ENCODE measurements at places on chromosomes 6 and 20. TPM values are rescaled to one million over a fixed set of nuclear protein-coding genes. Genes with fewer than 3 reads are reported as not detected.
A peak's percentile ranks its signal among the peaks of the same experiment; 100 is the strongest.

DNA sequence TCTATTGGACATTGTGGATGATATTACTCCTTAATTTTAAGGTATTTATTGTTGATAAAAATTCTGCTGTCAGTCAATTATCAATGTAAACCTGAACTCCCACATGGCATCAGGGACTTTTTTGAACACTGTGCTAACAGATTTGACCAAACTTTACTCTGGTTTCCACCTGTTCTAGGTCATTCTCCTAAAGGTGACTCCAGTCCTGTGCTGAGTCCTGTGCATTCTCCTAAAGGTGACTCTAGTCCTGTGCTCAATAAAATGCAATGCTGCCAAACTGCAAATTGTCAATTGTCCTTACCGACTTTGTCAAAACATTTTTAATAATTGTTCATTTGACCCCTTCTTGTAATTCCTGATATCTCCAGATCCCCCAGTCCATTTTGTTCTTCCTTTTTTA, 408.4 kb upstream of the EPHA7 start:
- H3K36me3 ChIP-seq: no peaks in the 10 kb centered on the region
- no peaks in the 10 kb centered on the region for H3K4me1 ChIP-seq
- no peak overlapping the region for H3K4me3 ChIP-seq

GRCh38 chr20:57460781-57461465, 64.0 kb downstream of the CTCFL start:
- H3K36me3 ChIP-seq: no peaks in the 10 kb centered on the region
- DNase-seq: no peak
- H3K4me1 ChIP-seq: no peaks in the 10 kb centered on the region
- H3K4me3 ChIP-seq: no peak overlapping the region
- no peak overlapping the region for H3K27ac ChIP-seq

GRCh38 chr20:23655491-23656211, 17.9 kb upstream of the CST3 start:
- no peak overlapping the region for H3K27ac ChIP-seq
- H3K36me3 ChIP-seq: no peaks in the 10 kb centered on the region
- no peak overlapping the region for H3K4me3 ChIP-seq
- no peaks in the 10 kb centered on the region for H3K4me1 ChIP-seq

GRCh38 chr6:148770408-148771211, 23.8 kb downstream of the UST start:
- H3K27me3 ChIP-seq: no peaks in the 10 kb centered on the region
- no peaks in the 10 kb centered on the region for H3K36me3 ChIP-seq
- no peaks in the 10 kb centered on the region for H3K4me1 ChIP-seq
- H3K4me3 ChIP-seq: no peak overlapping the region
- no peak for DNase-seq

- H3K4me1 ChIP-seq: peaks cover 4% of the 10 kb centered on the region
- H3K36me3 ChIP-seq: no peaks in the 10 kb centered on the region
- no peak for DNase-seq
- H3K27ac ChIP-seq: no peak overlapping the region
- no peaks in the 10 kb centered on the region for H3K27me3 ChIP-seq
These were observed 10.7 kb downstream of the ZFAND3 start for GRCh38 chr6:37830225-37830624.

DNA sequence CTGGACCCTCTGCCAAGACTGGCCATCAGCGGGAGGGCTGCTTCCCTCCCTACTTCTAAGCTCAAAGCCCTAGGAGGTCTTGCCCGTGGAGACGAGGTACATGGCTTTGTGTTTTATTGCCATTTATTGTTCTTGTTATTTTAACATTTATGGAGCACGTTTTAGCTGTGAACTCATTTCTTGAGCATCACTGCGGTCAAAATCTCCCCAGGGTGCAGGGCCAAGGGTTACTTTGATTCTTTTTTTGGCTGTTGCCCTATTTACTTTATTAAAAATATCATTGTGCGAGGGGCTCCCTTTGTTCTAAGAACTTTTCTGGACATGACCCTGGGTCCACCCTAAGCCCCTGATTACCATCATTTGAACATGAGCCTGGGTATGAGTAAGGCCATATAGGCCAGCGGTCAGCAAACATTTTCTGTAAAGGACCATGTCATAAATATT, 51.6 kb downstream of the EYA2 start:
- no peaks in the 10 kb centered on the region for H3K36me3 ChIP-seq
- DNase-seq: no peak
- no peaks in the 10 kb centered on the region for H3K27me3 ChIP-seq
- H3K4me1 ChIP-seq: no peaks in the 10 kb centered on the region
- no peak overlapping the region for H3K27ac ChIP-seq
- no peak overlapping the region for H3K4me3 ChIP-seq

DNA sequence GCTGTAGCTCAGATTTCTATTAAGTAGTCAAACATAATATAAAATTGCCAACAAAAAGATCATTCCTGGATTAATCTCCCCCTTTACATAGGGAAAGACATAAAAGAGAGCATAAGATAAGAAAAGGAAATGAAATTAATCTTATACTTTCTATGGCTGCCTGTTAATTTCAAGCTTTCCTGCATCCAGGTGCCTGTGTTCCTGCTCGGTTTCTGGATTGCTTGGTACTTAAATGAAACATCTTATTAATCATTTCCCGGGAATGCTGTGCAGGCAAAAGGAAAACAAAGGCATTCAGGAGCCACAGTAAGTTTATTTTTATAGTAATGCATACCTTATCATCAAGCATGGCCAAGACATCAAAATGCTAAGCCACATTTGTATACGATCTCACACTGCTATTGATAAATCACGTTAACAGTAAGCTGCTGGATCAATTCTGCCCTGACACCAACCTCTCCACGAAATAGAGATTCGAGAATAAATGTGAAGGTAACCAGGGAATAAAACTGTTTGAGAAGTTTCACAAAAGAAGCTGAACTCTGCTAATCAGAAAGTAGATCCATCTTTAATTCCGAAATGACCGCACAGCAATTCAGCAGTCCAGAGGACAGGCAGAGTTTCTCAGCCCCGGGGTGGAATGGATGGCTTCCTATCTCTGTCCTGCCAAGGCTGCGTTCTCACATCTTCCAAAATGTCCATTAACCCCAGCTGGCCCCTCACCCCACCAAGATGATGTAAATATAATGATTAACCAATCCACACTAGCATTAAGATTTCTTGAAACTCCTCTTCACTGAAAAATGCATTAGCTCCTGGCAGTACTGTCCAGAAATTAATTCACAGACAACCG, 32.6 kb upstream of the APCDD1L start:
- no peaks in the 10 kb centered on the region for H3K4me1 ChIP-seq
- no peak overlapping the region for H3K4me3 ChIP-seq
- no peak for DNase-seq
- no peaks in the 10 kb centered on the region for H3K27me3 ChIP-seq

DNA sequence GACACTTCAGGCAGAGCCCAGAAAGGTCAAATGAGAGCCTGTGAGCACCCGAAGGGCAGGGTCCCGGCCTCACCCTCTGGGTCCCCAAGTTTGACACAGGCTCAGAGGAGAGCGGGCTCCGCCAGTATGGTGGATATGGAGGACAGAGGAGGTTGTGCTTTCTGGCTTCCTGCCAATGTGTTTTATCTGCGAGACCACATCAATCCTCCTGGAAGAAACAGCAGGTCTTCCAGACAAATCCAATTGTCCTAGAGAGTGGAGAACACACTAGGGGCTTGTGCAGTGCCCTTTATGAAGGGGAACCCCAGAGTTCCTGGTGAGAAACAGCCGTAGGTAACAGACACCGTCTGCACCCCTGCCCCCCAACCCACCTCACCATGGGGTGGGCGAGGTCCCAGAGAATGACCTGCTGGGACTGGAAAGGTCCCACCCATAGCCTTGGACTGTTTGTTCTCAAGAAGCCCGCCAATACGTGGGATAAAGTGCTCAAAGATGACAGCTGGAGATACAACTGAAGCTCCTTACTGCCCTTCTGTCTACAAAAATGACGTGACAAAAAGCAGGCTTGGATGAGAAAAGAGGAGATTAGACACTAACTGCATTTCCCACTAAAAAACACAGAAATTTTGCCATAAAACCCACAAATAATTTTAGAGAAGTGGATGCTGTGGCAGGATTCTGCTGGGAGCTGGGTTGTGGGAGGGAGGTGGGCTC, 23.9 kb upstream of the SSTR4 start:
- H3K27ac ChIP-seq: no peak overlapping the region
- H3K4me3 ChIP-seq: no peak overlapping the region
- no peak for DNase-seq
- H3K27me3 ChIP-seq: no peaks in the 10 kb centered on the region
- H3K4me1 ChIP-seq: no peaks in the 10 kb centered on the region

GRCh38 chr6:7067305-7067704, 40.5 kb upstream of the RREB1 start:
- no peaks in the 10 kb centered on the region for H3K4me1 ChIP-seq
- H3K4me3 ChIP-seq: no peak overlapping the region
- no peaks in the 10 kb centered on the region for H3K36me3 ChIP-seq
- no peak overlapping the region for H3K27ac ChIP-seq
- no peak for DNase-seq
- no peaks in the 10 kb centered on the region for H3K27me3 ChIP-seq

DNA sequence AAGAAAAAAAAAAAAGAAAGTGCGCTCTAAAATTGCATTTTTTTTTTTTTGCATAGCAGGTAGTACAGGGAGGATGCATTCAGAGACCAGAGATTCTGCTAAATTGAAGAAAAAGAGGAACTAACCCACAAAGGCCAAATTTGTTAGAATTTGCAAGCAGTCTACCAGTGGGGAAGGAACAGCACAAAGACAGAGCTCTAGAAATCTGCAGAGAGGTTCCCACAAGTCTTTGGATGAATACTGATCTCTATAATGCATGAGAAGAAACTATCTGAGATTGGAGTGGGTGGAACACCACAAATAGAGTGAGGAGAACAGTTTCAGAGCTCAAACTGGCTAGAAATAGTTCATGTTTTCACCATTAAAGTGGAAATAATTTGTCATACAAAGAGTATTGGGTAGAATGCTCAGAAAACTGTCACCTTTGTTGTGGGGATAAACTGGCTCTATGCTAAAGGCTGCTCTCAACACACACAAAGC, 79.6 kb upstream of the AHI1 start:
- H3K36me3 ChIP-seq: no peaks in the 10 kb centered on the region
- DNase-seq: no peak
- no peak overlapping the region for H3K4me3 ChIP-seq
- H3K27ac ChIP-seq: no peak overlapping the region
- no peaks in the 10 kb centered on the region for H3K4me1 ChIP-seq
- H3K27me3 ChIP-seq: no peaks in the 10 kb centered on the region

DNA sequence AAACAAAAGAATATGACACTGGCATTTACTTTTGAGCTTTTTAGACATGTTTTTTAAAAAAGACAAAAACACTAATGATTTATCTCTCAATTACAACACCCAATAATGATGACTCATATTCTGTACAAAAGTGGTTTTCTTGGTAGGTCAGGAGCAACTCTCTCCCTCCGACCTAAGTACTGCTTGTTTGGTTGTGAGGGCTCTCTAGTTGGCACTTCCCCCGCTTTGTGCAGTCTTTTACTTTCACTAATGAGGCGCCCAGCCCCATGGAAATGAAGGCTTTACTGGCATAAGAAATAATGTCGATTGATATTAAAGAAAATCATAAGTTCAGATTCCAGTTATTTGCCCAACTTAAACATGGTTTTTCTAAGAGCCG, 1.3 kb downstream of the KPNA5 start:
- DNase-seq: no peak
- H3K4me3 ChIP-seq: peak overlapping the region; percentile 76
- H3K27me3 ChIP-seq: no peaks in the 10 kb centered on the region

GRCh38 chr20:2088891-2089290, 12.7 kb upstream of the STK35 start:
- no peak for DNase-seq
- H3K27ac ChIP-seq: no peak overlapping the region
- no peaks in the 10 kb centered on the region for H3K36me3 ChIP-seq
- H3K27me3 ChIP-seq: no peaks in the 10 kb centered on the region
- no peaks in the 10 kb centered on the region for H3K4me1 ChIP-seq

- no peaks in the 10 kb centered on the region for H3K27me3 ChIP-seq
- H3K4me1 ChIP-seq: no peaks in the 10 kb centered on the region
- DNase-seq: no peak
- H3K27ac ChIP-seq: no peak overlapping the region
- H3K4me3 ChIP-seq: no peak overlapping the region
These were observed 117.8 kb downstream of the DACT2 start for GRCh38 chr6:168201799-168202198.

- H3K27me3 ChIP-seq: no peaks in the 10 kb centered on the region
- DNase-seq: no peak
- H3K4me3 ChIP-seq: no peak overlapping the region
- no peaks in the 10 kb centered on the region for H3K36me3 ChIP-seq
- H3K27ac ChIP-seq: no peak overlapping the region
- no peaks in the 10 kb centered on the region for H3K4me1 ChIP-seq
These were observed 114.6 kb downstream of the CLIC5 start for GRCh38 chr6:45900808-45901752.

The SRC gene
- 123 TPM for total RNA-seq

The CAGE1 gene
- not detected for total RNA-seq

The LRRN4 gene
- total RNA-seq: not detected

The NKAIN4 gene
- total RNA-seq: 0.29 TPM

The FNDC1 gene
- 1.1 TPM for total RNA-seq

The DIDO1 gene
- 50.4 TPM for total RNA-seq

The TBC1D22B gene
- total RNA-seq: 13.3 TPM

The PANK2 gene
- 29.7 TPM for total RNA-seq
